ENCODE measurements at places on chromosomes 1 and 21.
A peak's percentile ranks its signal among the peaks of the same experiment; 100 is the strongest.

GRCh38 chr21:7957713-7958064 lies 2563.7 kb upstream of the TPTE start:
- DNase-seq = no peak

DNA sequence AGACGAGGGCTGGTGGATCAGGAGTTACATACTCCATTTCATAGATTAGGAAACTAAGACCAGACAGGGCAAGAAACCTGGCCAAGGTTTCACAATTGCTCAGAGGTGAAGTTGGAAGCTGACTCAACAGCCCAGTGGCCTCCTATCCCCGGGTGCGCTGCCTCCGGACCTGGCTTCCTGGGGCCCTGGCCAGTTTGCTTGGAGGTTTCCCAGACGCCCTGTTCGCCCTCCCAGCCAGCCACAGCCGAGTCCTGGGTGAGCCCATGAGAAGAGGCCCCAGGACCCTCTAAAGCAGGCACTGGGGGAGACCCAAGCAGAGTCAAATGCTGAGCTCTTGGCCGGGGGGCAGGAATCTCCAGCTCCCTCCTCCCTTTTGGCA lies 180.1 kb downstream of the ZBTB18 start:
- peak; percentile 65 for DNase-seq

- no peak for DNase-seq
These were observed 20.3 kb upstream of the TIAM1 start for GRCh38 chr21:31364253-31364945.

GRCh38 chr1:101440485-101440884 lies 203.7 kb downstream of the S1PR1 start:
- DNase-seq = no peak

GRCh38 chr1:7223334-7224080 lies 438.3 kb downstream of the CAMTA1 start:
- peak; percentile 91 for DNase-seq

GRCh38 chr1:227427411-227427810 lies 109.1 kb upstream of the CDC42BPA start:
- no peak for DNase-seq

- DNase-seq = peak; percentile 31
These were observed 35.4 kb upstream of the CD1D start for GRCh38 chr1:158145173-158145719.

DNA sequence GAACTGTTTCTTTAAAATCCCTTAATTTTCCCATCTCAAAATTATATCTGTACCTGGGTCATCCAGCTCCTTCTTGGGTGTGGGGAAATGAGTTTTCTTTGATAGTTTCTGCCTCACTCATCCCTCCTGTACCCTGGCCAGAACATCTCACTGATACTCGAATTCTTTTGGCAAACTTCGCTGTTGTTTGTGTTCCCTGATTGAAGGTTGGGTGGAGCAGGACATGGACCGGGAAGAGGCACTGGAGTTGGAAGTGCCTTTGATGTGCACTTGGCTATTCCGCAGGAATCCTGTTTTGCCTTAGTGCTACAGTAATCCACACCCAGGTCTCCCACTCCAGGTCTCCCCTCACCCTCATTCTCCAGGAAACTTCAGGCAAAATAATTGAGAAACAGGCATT lies 11.2 kb downstream of the MINDY1 start:
- DNase-seq = no peak

- DNase-seq = peak; percentile 48
These were observed 71.2 kb downstream of the KCNJ15 start for GRCh38 chr21:38327984-38328383.

DNA sequence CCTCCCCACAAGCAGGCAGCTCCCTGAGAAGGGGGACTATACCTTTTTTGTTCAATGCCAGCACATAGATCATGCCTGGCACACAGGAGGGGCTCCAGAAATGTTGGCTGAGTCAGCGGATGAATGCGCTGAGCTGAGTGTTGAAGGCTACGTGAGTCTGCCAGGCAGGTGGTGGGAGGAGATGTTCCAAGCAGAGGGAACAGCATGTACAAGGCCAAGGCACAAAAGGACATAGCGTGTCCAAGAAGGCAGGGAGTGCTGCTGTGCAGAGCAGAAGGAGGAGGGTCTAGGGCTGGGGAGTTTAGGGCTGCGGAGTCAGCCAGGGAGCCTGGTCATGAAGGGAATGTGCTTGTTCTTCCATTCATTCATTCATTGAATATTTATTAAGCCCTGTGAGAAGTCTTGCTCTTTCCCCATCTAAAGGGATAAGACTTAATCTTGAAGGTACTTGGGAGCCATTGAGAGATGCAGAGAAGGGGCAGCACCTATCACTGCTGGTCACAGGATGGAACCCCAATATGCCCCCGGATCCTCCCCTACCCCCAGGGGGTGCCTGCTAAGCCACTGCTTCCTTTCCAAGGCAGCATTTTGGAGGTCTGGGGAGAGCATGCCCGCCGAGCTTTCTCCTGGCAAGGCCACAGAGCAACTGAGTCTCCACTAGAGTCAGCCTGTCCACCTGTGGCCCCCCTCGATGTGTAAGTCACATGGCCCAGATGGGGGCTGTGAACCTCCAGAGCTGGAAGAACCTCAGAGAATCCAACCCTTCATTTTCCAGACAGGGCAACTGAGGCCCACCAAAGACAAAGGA lies 31.2 kb upstream of the LAPTM5 start:
- DNase-seq = no peak

DNA sequence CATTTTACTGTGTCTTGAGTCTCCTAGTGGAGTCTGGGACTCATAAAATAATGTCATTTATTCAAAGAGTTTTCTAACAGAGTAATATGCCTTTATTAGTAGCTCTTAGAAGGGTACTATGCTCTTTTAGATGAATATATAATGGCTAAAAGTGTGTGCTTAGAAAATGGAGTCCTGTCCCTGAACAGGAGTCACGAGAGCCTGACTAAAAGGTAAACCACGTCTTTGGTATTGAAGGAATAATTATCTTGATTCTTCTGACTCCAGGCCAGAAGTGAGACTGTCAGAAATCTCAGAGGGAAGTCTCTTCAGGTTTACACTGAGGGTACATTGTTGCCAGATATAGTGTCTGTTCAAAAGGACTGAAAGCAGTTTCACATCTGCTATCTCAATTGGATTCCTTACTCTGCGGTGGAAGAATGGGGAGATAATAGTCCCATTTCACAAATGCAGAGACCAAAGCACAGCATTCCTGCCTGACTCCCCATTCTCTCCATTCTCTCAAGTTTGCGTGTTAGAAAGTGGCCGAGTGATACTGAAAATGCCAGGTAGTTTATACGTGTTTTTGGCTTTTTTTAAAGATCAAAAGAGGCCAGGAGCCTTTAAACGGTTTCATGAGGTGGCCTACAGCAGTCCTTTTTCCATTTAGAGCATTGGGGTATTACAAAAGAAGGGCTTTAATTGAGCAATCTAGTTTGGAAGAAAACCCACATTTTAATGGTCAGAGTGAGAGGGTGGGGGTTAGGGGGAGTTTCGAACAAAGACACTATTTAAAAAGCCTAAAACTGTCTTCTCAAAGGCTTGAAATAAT lies 176.6 kb downstream of the VPS13D start:
- peak; percentile 70 for DNase-seq

DNA sequence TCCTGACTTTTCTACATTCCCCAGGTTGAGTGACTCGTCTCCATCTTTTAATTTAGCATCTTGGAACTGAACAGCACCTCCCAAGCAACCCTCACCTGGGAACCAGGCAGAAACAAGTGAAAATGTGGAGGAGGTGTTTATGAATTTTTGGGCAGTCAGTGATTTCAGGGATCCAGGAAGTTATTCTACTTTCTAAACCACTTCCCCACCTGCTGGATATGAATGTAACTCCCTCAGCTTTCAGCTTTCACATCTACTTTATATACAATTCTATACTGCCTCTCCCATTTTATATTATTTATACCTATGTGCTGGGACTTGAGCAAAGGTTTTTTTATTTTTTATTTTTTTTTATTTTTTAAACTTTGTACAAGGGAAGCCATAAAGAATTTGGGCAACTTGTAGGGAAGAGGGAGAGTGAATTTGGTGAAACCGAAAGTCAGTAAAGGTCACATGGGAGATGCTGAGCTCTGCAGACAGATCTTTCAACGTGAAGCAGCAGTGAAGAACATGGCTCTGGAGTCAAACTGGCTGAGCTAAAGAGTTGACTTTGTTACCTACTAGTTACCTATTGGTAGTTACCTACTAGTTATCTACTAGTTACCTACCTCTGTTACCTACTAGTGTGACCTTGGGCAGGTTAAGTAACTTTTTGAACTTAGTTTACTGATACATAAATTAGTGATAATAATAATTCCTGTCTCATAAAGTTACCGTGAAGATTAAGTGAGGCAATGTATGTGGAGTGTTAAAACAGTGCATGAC lies 45.5 kb downstream of the DDR2 start:
- DNase-seq = no peak

- DNase-seq = no peak
These were observed 214.5 kb downstream of the SMYD3 start for GRCh38 chr1:246292571-246292970.

GRCh38 chr1:31033598-31033997 lies 31.9 kb downstream of the PUM1 start:
- no peak for DNase-seq

- DNase-seq = no peak
These were observed 270.5 kb downstream of the NPHP4 start for GRCh38 chr1:5721634-5722215.

GRCh38 chr1:218347336-218347722 lies 2.2 kb downstream of the TGFB2 start:
- peak; percentile 73 for DNase-seq

DNA sequence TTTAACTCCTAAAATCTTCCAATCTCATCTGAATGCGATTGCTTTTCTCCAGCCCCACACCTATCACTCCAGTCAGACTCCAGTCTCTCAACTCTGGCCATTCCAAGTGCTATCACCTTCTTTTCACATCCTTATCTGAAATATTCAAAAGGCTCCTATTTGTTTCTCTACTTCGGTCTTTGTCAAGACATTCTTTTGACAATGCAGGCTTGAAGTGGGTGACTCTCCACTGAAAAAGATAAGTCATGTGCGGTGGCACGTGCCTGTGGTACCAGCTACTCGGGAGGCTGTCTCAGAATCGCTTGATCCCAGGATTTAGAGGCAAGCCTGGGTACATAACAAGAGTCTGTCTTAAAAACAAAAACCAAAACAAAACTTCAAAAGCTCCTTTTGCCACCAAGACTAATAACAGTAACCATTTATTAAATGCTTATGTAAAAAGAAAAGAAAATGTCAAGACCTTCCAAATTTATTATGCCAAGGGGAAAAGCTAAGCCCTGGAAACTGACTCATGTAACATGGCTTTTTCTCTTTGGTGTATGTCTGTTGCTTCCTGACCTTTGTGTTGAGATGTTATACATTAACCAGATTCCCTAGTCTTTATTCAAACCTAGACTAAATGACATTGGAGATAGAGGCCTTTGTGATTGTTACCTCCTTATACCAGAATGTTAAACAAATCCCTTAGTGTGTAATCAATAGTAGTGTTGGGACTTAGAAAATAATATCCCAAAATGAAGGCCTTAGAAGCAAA lies 3.6 kb downstream of the ALG14 start:
- no peak for DNase-seq

GRCh38 chr1:231778009-231778719 lies 151.6 kb downstream of the DISC1 start:
- peak; percentile 38 for DNase-seq

GRCh38 chr1:237270353-237270752 lies 228.4 kb downstream of the RYR2 start:
- no peak for DNase-seq

- DNase-seq = no peak
These were observed 13.1 kb upstream of the HEYL start for GRCh38 chr1:39652554-39652953.

GRCh38 chr1:110161849-110162248 lies 11.6 kb downstream of the SLC6A17 start:
- DNase-seq = no peak

- DNase-seq = peak; percentile 83
These were observed 4.8 kb upstream of the IFNLR1 start for GRCh38 chr1:24191860-24192259.

DNA sequence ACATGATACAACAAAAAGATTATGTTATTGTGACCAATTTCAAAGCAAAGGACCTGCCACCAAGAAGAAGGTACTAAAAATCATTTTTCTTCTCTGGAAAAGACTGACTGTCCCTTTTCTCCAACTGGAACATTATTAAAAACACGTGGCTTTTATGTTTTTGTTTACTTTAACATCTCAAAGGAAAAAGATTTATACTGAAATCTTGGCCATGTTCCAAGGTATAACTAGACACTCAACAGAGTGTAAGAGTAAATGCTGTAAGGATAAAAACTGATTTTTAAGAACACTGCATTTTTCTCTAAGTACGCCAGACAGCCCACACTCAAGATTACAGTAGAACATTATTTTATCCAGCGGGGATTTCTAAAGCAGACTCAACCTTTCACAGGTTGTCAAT lies 62.1 kb downstream of the BRWD1 start:
- DNase-seq = peak; percentile 26

GRCh38 chr1:77047575-77047974 lies 171.7 kb downstream of the PIGK start:
- no peak for DNase-seq

- DNase-seq = peak; percentile 54
These were observed 40.4 kb downstream of the UBR4 start for GRCh38 chr1:19169642-19170041.

DNA sequence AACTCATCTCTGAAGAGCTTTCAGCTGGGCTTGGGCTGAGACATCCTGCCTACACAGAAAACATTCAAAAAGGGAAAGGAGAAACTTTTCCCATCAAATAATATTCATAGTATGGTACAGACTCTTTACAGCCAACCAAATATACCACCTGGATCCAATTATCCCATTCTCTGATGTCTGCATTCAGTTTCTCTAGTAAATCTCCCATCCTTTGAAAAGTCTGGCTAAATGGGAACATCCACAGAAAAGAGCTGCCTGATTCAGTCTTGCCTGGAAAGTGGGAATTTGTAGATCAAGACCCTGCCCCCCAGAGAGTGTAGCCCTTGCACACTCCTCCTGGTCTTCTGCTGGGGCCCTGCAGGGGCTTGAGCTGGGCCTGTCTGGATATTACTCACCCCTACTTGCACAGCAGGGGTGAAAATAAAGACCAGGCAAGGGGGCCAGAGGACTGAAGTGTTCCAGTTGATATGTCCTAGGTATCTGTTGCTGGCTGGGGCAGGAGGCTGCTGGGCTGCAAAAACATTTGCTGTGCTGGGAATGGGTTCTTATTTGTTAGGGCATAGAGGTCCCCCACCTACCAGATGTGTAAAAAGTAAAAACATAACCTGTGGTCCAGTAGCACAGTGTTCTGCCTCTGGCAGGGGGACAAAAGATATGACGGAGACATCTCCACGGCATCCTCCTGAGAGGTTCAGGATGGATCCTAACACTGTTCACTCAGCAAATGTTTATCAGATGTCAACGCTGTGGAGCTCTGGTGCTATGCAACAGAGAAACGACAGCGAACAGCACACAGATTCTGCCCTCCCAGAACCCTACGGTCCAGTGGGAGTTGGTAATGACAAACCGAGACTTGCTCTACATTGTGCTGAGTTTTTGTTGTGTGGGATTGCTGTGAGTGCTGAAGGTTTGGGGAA lies 140.3 kb downstream of the PLXNA2 start:
- no peak for DNase-seq

Data from iris pigment epithelial cell (primary cell).